ENCODE measurements at places on chromosomes 4 and X. TPM values are rescaled to one million over a fixed set of nuclear protein-coding genes. Genes with fewer than 3 reads are reported as not detected.

DNA sequence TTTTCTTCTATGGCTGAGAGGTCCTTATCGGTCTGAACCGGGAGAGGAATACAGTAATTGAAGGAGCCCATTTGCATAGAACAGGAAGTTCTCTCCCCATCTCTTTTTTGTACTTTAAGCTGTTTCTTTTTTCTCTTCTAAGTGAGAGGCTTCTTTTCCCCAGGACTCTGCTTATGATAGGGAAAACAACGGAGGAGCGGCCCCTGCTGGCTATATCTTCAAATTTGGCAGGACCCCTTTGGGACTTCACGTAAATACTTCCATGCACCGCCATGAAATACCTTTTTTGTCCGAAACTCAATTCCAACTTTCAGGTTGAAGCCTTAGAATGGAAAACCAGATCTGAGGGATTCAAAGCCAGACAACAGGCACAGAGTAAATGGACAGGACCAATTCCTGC, 1153.0 kb upstream of the INTU start:
- no peak for DNase-seq

DNA sequence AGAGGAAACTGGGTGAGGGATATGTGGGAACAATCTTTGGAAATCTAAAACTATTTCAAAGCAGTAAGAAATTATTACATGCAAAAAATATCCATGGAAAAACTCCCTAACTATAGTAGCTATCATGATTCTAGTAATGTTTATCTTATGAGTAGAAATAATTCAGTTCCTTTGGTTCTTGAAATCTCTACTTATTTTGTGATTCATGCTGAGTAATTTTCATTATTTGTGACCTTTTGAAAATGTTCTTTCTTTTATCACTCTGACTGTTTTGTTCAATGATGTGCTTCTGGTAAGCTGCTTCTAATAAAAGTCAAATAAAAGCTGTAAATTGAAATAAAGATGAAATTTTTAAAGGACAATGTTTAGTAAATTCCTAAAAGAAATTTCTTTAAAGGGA, 40.4 kb upstream of the MAGEB10 start:
- DNase-seq = no peak

DNA sequence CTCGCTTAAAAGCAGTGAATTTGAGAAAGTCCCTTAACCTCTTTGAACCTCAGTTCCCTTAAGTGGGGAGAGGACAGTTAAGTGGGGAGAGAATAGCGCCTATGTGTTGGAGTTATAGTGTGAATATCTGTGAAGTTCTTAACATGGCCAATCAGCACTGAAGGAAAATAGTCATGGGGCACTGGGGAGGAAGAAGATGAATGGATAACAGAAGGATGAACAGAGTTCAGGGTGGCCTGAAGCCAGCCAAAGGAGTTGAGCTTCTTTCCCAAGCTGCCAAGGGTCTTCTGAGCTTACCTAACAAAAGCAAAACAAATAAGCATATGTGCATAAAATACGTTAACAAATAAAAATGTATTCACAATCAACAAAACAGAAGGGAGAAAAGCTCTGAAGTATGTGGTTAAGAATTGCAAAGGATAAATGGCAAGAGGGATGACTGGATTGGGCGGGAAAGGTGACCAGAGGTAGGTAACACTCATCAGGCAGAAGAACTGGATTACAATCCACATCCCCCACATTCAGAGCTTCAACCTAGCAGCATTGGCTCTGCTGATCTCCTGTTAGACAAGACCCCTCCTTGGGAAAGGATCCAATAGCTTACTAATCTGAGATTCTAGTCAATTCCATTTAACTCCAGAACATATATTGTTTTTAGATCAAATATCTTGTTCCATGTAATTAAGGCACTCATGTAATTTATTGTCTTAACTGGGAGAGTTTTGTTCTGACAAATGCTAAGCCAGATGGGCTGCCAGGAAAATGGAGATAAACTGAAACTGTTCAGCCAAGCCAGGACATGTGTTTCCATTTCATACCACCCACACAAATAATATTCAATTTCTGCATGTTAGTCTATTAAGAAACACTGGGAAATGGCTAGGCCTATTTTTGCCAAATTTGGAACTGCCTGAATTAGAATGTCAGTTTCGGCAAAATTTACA, 221.2 kb downstream of the LDB2 start:
- DNase-seq = no peak

- no peak for DNase-seq
Observed at GRCh38 chr4:78441756-78442155, 109.8 kb upstream of the ANXA3 start.

DNA sequence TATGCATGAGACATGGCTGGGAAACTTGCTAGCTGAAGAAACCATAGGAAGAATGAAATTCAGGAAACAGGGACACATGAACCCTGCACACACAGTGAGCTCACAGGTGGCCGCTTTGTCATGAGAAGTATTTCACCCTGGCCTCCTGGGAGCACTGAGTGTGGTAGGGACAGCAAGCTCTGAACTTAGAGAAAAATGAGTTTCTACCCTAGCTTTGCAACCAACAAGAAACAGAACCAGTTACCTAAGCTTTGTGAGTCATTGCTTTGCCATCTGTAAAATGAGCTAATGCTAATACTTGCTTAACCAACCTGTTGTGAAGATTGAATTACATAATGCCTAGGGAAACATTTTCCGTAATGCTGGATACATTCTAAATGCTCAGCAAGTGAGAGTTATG, 206.6 kb upstream of the HS3ST1 start:
- DNase-seq = no peak

The RASL11B gene
- polyA plus RNA-seq = 37.6 TPM

The TMPRSS11F gene
- polyA plus RNA-seq = not detected

The WNK3 gene
- polyA plus RNA-seq = 4.9 TPM

The TRAM1L1 gene
- polyA plus RNA-seq = 18.3 TPM

The VCX3B gene
- 0.78 TPM for polyA plus RNA-seq

Data from renal cortex interstitium (tissue), 15 donors.